Stimulated activated CD8-positive, alpha-beta memory T cell treated with anti-CD3 and anti-CD28 coated beads, Interleukin-2, amount 100 ng/mL, for 48 hours (primary cell): ENCODE measurements at places on chromosomes 5 and 9.

- DNase-seq: peak; percentile 80
Observed at GRCh38 chr9:127937388-127938297, at the start of gene DPM2. Gene DPM2 (minus strand): TSS chr9:127937854. CDS start chr9:127937820, 34 bp downstream.

GRCh38 chr9:77475641-77476473, 172.3 kb downstream of the GNA14 start:
- peak; percentile 35 for DNase-seq

DNA sequence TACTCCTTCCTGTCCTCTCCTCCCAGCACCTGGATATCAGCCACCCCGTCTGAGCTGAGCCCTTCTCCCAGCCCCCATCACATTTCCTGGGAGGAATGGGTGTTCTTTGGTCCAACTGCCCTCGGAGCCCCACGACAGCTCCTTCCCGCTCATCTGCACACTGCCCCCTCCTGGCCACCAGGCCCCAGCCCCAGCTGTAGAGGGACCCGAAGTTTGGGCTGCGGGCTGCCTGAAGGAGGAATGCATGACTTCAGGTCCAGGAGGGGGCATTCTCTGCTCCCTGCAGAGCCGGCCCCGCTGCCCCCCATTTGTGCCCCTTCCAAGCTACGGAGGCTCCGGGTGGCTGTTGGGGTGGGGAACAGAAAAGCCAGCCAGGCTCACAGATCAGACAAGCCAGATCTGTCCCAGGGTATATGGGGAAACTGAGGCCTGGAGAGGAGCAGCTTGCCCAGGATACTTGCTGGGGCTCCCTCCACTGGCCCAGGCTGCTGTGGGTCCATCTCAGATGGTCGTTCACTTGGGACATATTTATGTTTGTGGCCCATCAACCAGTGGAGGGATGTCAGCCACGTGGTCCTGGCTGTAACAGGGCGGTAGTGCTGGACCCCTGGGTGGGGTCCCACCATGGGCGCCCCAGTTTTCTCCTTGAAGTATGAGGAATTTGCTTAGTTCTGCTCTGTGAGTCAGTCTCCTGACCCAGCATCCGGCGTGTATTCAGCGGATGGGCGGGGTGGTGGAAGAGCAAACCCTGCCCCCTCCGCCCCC, 33.1 kb downstream of the DAB2IP start:
- DNase-seq: no peak

DNA sequence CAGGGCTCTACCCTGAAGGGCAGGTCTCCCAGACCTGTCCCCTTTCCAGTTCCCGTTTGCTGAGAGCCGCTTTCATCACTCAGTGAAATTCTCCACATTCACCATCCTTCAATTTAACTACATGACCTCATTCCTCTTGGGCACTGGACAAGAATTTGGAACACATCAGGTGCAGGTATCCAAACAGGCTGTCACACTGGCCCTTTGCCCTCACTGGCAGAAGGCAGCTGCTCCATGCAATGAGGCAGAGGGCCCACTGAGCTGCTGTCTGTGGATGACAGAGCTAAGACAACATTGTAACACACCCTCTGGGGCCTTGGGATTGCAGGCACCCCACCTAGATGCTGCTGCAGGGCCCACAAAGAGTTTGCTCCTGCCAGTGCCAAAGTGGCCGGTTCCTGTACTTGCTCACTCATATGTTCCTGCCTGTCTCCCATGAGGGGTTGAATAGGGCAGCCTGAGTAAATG, 55.1 kb downstream of the ACTL7B start:
- DNase-seq: no peak

DNA sequence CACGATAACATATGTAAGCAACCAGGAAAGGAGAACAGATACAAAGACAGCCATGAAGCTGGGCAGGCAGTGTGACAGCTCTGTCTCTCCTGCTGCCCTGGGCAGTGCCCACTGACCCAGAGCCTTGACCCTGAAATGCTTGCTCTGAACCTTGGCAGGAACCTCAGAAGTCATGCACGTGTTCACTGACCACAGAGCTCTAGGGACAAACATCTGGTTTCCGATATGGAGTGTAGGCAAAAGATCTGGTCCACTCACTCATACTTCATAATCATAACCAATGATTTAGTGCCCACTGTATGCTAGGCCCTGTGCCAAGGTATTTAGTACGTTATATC, 102.6 kb downstream of the FSTL4 start:
- no peak for DNase-seq

DNA sequence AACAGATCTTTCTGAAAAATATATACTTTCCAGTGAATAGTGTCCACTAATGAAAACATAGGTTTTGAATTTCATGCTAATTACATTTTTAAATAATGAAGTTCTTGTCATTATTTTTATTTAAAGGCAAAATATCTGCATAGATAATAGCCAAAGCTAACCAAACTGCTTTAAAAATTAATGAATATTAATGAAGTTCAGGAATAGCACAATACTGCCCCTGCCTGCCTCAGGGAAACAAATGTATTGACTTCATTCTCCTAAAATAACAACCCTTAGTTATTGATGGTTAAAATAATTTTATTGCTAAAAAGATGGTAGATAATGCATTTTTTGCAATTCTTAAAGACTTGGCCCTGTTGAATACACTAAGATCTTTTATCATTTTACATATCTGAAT, 103.6 kb upstream of the SSBP2 start:
- DNase-seq: no peak

DNA sequence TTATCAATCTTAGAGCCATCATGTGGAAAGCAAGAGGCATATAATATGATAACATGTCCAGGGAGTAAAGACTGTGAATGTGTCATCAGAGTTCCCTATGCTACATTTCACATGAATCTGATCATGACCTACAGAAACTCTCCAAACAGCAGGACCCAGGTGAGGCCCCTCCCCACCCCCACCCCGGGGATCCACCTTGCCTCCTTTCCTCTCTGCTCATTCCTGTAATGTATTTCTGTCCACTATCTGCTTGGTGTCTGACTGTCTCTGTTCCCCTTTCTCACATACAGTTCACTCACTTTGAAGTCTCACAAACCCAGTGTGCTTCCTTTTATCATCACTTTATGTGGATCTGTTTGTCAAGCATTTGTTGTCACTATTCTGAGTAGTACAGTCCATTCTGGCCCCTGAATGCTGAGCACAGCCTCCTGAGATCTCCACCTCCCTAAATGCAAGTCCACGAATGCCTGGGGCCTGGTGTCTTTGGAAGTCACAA, 76.4 kb upstream of the SMARCA2 start:
- DNase-seq: no peak

DNA sequence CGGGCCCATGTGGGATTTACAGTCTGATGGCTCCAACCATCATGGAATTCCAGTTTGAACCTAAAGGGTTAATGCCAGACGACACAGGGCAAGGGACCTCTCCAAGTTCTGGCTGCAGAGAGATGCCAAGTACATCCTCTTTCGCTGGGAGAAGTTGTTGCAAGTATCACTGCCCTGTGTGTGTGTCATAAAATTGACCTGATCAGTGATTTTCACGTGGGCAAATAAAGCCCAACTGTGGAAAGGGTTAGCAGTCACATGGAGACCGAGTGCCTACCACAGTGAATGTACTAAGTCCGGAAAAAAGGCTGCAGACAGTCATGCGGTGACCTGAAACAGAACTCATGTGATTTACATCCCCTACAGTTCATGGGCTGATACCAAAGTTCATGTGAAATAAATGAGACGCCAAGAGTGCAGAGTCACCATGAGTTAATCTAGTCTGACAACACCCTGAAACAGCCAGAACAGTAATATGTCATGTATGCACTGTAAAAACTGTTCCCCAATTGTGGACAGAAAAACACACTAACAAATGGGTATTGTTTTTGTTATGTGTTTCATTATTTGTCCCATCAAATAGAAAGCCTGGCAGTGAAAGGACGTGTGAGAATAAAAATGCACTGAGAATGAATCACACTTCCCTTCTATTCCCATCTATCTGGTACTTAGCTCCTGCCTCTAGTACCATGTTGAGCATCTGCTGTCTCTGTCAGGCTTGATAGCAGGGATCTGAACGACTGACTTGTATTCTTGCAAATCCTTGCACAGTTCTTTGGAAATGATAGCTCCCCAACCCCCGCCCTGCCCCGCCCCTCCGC, 115.7 kb downstream of the SUSD1 start:
- no peak for DNase-seq

GRCh38 chr9:36306471-36307306, 48.4 kb upstream of the GNE start:
- no peak for DNase-seq

GRCh38 chr5:93320920-93321445, 260.0 kb downstream of the NR2F1-AS1 start:
- no peak for DNase-seq

- no peak for DNase-seq
Observed at GRCh38 chr5:78508186-78508765, 140.3 kb downstream of the LHFPL2 start.

- DNase-seq: no peak
Observed at GRCh38 chr5:11013793-11014192, 252.8 kb upstream of the DAP start.

DNA sequence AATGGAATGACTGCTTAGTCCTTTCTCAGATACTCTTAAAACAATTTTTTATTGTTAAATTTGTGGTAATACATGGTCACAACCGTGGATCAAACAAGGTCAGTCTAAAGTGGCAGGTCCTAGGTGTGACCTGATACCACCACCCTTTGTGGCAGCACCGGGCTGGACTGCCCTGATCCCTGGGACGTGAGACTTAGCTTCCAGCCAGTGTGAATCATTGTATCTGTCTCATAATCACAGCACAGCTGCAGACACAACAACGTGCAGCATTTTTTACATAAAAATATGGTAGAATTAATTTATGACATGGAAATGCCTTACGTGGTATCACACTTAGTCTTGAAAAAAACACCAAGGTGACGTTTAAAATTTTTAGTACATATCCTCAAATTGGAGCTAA, 7.8 kb downstream of the TOR1B start:
- DNase-seq: no peak

GRCh38 chr9:134633362-134634142, 8.1 kb upstream of the COL5A1 start:
- DNase-seq: no peak

- DNase-seq: no peak
Observed at GRCh38 chr9:126527109-126527825, 86.5 kb upstream of the LMX1B start.

- DNase-seq: no peak
Observed at GRCh38 chr5:134568761-134569695, 43.6 kb downstream of the JADE2 start.

DNA sequence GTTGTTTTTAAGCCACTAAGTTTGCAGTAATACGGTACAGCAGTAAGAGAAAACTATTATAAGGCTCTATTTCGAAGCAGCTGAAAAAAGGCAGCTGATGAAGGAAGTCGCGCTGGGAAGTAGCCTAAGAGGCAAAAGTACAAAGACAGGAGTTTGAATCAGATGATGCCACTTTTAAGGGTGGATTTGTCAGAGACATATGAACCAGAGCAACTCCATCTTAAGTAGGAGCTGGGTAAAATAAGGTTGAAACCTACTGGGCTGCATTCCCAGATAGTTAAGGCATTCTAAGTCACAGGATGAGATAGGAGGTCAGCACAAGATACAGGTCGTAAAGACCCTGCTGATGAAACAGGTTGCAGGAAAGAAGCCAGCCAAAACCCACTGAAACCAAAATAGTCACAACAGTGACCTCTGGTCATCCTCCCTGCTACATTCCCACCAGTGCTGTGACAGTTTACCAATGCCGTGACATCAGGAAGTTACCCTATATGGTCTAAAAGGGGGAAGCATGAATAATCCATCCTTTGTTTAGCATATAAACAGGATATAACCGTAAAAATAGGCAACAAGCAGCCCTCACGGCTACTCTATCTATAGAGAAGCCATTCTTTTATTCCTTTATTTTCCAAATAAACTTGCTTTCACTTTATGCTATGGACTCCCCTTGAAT, 91.8 kb upstream of the PRSS3 start:
- no peak for DNase-seq

GRCh38 chr5:72468024-72468423, 39.2 kb downstream of the ZNF366 start:
- no peak for DNase-seq

DNA sequence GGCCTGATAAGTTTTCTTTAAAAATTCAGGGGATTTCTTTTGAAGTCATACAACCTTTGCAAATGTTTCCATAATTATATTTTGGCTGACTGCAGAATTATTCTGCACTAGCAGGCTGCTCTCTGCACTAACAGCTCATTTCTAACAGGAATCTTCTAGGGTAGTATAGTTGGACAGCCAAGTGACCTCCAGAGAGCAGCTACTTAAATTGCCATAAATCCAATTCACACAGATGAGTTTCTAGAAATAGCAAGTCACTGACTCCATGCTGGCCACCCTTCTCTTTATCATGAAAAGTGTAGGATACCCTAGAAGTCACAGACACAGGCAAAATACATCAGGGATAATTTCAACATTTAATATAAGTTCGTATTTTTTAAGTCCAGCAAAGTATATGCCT, 110.9 kb upstream of the TARS1 start:
- no peak for DNase-seq

DNA sequence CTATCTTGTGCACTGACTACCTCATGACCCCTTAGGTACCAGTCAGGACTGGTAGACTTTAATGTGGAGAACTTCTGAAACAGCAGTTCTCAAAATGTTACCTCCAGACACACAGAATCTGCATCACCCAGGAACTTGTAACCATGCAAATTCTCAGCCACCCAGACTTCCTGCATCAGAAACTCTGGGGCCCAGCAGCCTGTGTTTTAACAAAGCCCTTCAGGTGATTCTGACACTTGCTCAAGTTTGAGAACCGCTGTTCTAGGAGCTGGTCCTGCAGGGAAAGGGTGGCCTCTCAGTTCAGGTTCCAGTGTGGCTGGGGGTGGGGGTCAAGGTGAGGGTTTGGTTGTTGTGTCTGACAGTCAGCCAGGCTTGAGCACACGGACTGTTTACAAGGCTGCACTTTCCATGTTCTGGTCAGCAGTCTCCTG, 28.4 kb downstream of the ZFP62 start:
- no peak for DNase-seq

GRCh38 chr9:137590123-137590468, 216 bp downstream of the ZMYND19 start:
- no peak for DNase-seq

DNA sequence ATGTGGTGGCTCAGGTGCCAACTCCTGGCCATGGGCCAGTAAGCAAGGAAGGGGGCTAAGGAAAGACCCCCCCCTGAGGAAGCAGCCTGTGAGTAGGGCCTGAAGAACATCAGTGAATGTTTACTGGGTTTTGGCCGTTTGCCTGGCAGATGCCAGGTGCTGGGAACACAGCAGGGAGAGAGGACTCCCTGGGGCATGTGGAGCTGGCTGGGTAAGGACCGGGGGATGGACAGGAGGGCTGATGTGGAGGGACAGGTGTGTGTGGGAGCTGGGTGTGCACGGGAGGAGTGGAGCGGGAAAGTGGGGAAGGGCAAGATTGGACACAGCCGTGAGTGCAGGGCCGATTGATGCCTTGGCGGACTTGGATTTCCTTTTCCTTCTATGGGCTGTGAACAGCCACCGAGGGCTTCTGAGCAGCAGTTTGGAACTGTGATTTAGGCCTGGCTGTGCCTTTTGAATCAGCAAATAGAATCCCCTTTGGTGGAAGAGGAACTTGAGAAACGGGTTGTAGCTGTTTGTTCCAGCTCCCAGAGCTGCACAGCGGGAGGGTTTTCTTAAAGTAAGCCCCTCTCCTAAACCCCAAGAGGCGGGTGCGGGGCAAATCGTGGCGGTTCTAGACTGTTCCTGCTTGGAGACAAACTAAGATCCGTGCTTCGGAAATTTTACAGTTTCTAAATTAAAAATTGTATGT, 3.1 kb downstream of the HMCN2 start:
- DNase-seq: no peak

GRCh38 chr5:149886692-149887470, 57.7 kb downstream of the PDE6A start:
- no peak for DNase-seq
